ENCODE measurements at places on chromosomes 4 and X.
A peak's percentile ranks its signal among the peaks of the same experiment; 100 is the strongest.

- peak; percentile 82 for DNase-seq
Measured at GRCh38 chr4:54971474-54971950, 153.9 kb downstream of the KDR start.

GRCh38 chr4:14877246-14878225, 124.7 kb upstream of the CPEB2 start:
- peak; percentile 84 for DNase-seq

GRCh38 chr4:76067652-76068286, 6.7 kb upstream of the ART3 start:
- peak; percentile 89 for DNase-seq

DNA sequence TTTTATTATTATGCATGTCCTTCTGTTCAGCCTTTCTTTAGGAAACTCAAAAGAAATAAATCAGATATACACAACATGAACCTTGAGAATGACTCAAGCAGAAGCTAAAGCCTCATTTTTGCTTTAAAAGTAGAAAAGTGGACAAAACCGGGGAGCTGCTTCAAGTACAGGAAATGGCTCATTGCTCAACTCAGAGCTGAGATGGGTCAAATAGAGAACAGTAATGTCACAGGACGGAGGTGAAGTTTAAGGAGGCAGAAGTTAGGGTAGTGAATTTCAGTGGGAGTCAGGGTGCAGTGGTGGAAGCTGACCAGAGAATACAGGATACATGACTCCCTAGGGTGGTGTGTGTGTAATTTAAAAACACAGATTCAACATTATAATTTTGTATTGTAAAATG, 22.2 kb downstream of the PHKA2 start:
- peak; percentile 44 for DNase-seq

DNA sequence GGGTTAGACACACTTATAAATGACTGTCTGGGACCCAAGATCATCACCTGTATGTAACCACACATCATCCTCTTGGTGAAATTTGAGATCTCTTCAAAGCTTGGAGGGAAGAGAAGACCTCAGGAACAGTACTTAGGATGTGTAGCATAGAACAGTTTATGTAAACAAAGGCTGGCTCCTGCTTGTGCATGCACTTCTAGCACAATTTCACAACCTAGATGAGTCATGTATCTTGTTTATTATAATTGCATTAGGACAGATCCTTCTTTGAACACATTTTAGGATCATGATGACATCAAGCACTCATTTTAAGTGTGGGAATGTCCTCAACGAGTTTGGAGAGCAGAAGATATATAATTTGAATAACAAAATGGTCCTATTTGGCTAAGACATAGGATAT, 26.3 kb upstream of the ZMAT1 start:
- DNase-seq = no peak

- DNase-seq = no peak
Measured at GRCh38 chr4:188717661-188718060, 578.4 kb downstream of the TRIML1 start.

DNA sequence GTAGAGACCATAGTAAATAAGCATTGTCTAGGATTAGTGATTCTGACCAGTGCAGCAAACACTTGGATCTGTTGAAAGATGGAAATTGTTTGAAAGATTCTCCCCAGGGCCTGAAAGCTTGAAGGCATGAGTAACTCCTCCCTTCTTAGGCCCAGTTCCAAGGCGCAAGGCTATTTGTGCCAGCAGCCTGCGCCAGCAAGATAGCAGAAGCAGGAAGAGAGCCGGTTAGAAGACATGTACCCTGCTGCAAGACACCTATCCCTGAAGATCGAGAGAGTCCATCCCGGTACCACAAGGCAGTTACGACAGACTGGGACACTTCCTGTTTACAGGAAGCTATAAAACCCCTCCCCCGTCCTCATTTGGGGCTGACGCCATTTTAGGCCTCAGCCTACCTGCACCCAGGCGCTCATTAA, 72.4 kb upstream of the JADE1 start:
- DNase-seq = peak; percentile 62

DNA sequence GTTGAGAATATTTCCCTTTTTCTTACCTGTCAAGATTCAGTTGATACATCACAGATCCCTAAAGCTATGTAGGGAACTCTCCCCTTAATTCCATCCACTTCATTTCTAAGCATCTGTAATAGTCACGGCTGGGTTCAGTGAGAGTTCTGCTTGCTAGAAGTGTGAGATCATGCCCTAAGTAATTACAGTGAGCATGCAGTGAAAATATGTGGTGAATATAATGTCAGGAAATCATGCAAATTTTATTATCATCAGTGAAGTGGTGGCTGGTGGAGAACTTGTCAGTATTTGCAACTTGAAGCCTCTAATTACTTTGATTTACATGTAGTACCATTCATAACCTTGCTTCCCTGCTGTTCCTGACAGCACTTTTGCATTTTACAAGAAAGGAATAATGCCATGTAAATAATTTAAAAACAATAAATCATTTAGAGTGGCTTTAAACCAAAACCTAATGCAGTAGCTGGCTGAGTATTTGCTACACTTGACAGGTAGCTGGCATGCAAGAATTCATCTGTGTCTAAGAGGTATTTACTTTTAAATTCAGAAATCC, 28.3 kb upstream of the CFAP299 start:
- no peak for DNase-seq

- peak; percentile 95 for DNase-seq
Measured at GRCh38 chr4:86359944-86360478, at the start of gene MAPK10. Gene MAPK10, minus strand, starts transcription at chr4:86360053.

- DNase-seq = no peak
Measured at GRCh38 chr4:1907848-1908525, 36.8 kb downstream of the NSD2 start.

DNA sequence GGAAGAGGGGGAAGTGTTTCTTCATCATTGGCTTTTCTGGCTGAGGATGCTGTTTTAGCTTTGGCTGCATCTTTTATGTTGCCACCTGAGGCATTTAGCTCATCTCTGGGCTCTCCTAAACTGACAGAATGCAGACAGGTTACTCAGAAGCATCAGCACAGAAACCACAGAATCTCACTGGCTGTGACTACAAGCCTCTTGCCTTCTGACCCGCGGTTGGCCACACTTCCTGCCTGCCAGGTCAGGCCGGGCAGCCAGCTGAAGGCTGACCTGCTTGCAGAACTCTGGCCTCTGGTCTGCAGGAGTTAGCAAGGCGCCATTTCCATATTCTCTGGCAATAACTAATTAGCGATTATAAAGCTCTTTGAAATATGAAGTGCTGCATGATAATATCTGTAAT, 366.5 kb downstream of the MID1IP1 start:
- no peak for DNase-seq

DNA sequence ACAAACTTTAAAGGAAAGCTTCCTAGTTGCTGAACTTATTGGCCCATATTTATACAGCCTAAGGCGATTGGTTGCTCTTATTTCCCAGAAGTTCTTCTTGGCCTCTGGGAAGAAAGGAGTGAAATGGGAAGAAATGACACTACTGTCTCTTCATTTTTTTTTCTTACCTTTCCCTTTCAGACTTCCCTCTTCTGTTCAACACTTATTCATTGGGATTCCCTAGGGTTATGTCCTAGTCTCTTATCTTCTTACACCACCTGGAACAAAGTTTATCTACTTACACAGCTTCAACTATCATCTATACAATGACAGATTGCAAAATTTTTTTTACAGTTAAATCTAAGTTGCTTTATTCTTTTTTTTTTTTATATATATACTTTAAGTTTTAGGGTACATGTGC, 68.0 kb downstream of the SNX12 start:
- DNase-seq = peak; percentile 26

DNA sequence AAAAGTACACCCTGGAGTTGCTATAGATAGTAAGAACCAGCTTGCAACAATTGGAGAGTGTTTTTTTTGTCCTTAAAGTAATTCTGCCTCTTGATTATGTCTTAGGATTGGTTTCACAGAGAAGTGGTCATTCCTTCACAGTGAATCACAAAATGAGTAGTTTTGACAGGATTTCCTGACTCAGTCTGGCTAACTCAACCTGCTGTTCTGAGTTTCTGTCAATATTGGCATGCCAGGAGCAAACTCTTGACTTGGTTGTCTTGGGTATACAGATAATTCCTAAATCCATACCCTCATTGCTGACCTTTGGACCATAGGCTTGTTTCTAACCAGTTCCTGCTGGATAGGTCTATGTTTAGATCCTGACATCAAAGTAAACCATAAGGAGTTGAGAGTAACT, 9.4 kb downstream of the FHIP1A start:
- DNase-seq = no peak

- no peak for DNase-seq
Measured at GRCh38 chrX:121782544-121782943, 735.1 kb downstream of the GLUD2 start.

DNA sequence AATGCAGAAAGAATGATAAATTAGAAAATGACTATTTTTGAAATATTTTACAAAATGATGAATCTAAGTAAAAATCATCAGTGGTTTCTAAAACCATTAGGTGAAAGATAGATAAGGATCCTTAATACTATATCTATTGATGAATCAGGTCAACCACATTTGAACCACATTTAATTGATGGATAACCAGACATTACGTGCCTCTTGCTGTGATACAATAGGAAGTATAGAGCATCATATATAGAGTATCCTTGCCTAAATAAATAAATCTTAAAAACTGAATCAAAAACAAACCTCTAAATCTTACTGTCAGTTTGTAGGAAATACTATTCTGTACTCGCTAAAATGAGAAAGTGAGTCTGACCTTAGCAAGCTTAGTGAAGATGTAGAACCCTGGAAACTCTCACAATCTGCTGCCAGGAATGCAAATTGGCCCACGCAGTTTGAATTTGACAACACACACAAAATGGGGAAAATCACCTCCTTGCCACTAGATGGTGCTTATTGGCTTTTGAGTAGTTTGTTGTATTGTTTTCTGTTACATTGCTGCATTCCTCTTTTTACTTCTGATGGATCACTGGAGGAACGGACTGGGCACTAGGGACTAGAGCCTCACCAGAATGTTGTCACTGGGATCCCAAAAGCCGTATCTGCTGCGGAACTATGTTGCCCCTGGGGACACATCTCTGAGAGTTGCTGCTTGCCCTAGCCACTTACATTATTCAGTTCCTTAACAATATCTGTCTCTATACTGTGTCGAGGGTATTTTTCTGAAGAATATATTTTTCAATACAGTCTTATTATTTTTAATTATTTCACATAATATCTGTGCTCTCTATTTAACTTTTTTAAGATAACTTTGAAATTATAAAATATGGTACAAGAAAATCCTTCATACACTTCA, 25.4 kb upstream of the SLAIN2 start:
- DNase-seq = peak; percentile 82

- DNase-seq = peak; percentile 41
Measured at GRCh38 chrX:18353931-18354368, 538 bp downstream of the SCML2 start.

All from hematopoietic multipotent progenitor cell treated with erythropoietin and hydrocortisone succinate and interleukin-3 and kit ligand, for 4 days (in vitro differentiated cells).